ENCODE measurements at places on chromosomes 1 and 21. TPM values are rescaled to one million over a fixed set of nuclear protein-coding genes. Genes with fewer than 3 reads are reported as not detected.

GRCh38 chr1:80534606-80535360 lies 1266.0 kb upstream of the ADGRL2 start:
- H3K4me3 ChIP-seq = no peak overlapping the region
- no peaks in the 10 kb centered on the region for H3K4me1 ChIP-seq

GRCh38 chr1:3314491-3315381 lies 139.7 kb upstream of the ARHGEF16 start:
- no peaks in the 10 kb centered on the region for H3K27me3 ChIP-seq
- peak overlapping the region; percentile 96 for H3K27ac ChIP-seq
- H3K4me1 ChIP-seq = peaks cover 13% of the 10 kb centered on the region

SAMD11 gene
- total RNA-seq = 1.5 TPM

GRCh38 chr1:18701183-18701582 lies 70.5 kb downstream of the PAX7 start:
- H3K27ac ChIP-seq = no peak overlapping the region
- no peaks in the 10 kb centered on the region for H3K4me1 ChIP-seq
- peaks cover 55% of the 10 kb centered on the region for H3K27me3 ChIP-seq

GRCh38 chr1:84541679-84542078 lies 32.6 kb downstream of the CTBS start:
- no peak overlapping the region for H3K4me3 ChIP-seq
- no peaks in the 10 kb centered on the region for H3K4me1 ChIP-seq
- DNase-seq = no peak
- H3K27me3 ChIP-seq = no peaks in the 10 kb centered on the region

DNA sequence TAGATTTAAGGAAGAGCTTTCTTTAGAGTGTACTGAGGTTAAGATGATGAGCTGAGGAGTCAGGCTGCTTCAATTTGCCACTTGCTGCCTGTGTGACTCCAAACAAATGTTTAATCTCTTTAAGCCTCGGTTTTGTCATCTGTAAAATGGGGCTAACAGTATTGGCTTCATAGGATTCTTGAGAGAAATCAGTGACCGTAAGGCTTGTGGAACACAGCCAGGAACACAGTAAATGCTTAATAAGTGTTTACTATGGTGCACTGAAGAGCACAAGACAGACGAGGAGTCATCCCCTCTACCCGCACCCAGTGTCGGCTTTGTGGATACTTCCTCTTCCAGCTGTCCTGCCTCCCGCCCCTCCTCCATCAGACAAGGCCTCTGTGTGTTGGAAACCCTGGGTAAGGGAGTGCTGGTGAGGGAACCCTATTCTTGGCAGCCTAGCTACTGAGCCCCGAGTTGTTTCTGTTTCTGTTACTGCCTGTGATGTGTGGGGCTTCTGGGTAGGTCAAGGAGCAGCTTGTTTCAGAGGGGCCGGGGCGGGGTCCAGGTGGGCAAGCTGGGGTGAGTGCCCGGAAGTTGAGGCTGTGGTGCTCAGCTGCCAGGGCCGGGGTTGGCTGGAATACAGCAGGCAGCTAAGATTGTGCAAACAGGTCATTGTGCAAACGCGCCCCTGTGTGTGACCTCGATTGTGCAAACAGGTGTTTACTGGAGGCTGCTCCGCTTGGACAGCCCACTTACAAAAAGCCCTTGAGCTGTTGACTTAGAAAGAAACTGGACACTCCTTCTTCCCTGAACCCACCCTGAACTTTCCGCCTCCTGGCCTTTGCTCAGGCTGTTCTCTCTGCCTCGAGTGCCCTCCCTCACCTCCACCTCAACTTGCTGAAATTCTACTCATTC lies 4.0 kb upstream of the CSF3R start:
- peak overlapping the region; percentile 86 for H3K27ac ChIP-seq
- no peak overlapping the region for H3K4me3 ChIP-seq
- peaks cover 6% of the 10 kb centered on the region for H3K4me1 ChIP-seq
- DNase-seq = peak; percentile 38
- no peaks in the 10 kb centered on the region for H3K27me3 ChIP-seq
